ENCODE measurements at places on chromosomes 2 and 18.

- DNase-seq = no peak
These were observed 94.7 kb upstream of the EFEMP1 start for GRCh38 chr2:56018267-56018666.

DNA sequence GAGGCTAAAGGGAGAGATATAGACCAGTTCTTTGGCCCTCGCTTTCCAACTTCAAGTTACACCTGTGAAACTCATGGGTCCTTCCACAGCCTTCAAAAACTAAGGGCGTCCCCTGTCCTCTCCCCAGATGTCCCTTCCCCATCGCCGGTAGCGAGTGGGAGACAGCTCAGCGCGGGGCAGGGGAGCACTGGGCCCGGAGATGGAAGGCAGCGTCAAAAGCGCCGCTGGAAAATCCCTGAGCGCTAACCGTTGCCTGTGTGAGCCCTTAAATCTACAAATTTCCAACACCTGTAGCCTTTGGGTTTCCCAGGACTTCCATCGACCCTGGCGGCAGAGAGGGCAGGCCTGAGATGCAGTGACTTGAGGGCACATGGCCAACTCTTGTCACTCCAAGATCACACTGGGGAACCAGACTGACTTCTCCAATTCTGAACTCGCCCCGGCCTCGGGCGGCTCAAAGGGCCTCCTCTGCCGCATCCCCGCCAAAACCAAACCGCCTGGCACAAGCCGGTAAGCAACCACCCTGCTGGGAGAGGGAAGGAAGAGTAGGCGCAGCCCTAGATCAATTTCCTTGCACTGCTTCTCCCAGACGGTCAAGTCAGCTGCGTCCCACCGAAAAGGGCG, 879 bp upstream of the EPAS1 start:
- DNase-seq = no peak

DNA sequence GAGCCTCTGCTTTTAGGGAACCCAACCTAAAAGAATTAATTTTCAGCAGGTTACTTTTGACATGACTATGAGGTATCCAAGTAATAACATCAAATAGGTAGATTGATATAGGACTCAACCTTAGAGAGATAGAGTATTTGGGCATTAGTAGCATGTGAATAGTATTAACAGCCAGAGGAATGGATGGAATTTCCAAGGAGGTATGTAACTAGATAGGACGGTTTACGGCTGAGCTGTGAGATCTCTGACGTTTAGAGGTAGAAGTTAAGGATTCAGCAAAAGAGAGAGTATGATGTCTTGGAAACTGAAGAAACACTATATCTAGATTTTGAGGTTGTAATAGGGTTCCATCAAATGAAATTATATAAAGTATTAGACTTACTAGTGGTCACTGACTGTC, 70.3 kb downstream of the HNMT start:
- DNase-seq = no peak

DNA sequence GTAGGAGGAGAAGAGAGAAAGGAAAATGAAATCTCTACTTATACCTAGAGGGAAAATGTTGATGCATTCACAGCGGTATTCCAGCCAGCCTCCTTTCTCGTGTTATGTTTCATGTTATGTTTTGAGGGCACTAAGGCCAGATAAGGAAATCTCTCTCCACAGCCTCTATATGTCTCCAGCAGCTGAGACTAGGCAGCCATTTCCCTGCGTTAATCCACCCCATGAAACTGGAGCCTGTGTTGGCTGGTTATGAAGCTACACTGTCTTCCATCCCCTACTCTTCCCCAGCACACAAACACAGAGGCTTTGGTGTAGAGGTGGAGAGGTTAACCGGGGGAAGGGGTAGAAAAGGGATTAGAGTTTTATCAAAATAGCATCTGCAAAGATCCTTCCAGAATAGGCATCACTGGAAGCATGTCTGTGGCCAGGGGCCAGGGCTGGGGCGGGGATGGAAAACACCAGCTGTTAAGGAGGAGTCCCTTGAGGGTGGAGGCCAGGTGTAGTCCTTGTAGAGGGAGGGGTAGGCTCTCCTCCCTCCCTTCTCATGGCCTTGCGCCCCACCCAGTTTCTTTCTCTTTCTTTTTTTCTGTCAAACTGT, 100.9 kb upstream of the TNP1 start:
- DNase-seq = no peak

GRCh38 chr18:40109252-40110049, 1845.6 kb upstream of the PIK3C3 start:
- no peak for DNase-seq

GRCh38 chr2:14927021-14927564, 294.6 kb downstream of the LRATD1 start:
- DNase-seq = no peak

DNA sequence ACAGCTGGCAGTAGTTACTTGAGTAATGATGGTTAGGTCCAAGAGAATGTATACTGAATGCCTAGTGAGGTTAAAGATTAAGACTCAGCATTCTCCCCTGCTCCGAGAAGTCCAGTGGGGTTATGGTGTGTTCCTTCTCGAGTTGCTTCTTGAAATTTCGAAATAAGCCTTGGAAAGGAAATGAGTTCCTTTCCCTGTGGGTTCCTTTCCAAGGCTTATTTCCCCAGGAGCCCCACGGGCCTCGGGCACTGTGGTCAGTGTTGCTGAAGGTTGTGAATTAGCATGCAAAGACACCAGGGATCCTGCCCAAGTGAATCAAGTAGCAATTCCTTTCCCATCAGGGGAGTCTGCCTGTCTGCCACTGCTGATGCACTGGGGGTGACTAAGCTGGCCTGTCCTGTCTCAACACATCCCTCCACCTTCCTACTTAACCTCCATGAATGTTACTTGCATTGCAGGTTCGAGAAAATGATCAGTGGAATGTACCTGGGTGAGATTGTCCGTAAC, 53.6 kb downstream of the HK2 start:
- no peak for DNase-seq

DNA sequence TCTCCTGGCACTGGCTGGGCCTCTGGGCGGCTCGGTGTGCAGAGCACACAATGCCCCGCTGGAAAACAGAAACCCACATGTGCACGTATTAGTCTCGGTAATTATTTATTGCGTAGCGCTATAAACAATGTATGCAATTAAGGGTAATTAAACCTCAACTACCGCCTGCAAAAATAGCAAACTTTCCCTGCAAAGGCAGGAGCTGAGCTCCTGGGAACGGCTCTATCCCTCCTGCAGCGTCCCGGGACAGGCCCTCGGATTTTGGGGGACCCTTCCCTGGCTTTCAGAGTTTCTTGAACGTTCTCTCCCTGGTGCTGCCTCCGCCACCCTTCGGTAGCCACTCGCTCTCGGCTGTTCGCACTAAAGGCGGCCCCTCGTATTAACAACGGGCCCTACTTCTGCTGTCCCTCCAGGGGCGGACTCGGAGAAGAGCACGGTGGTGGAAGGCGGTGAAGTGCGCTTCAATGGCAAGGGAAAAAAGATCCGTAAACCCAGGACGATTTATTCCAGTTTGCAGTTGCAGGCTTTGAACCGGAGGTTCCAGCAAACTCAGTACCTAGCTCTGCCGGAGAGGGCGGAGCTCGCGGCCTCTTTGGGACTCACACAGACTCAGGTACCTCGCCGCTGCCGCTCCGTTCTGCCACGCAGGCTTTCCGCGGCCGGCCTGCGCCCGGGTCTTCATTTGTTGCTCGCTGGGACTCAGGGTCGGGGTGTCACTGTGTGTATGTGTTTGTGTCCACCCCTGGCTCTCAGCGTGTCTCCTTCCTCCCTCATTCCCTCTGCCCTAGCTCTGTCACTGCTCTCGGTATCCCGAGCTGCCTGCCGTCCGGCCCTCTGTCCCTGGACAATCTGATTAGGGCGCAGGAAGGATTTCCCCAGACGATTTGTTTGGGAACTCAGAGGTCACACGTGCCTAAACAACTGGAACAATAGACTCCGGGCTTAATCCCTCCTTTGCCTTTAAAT, 1.2 kb downstream of the DLX1 start:
- no peak for DNase-seq

All from stimulated activated CD4-positive, alpha-beta T cell treated with anti-CD3 and anti-CD28 coated beads, Interleukin-15, amount 100 ng/mL, for 48 hours (primary cell).